Right ventricle myocardium superior (tissue), 1 donor: ENCODE measurements at places on chromosomes 4 and X.

- no peak for DNase-seq
Measured at GRCh38 chr4:70544279-70544868, 26.0 kb downstream of the AMTN start.

GRCh38 chr4:17376205-17376604, 135.7 kb downstream of the QDPR start:
- DNase-seq = no peak

- DNase-seq = no peak
Measured at GRCh38 chr4:110641218-110641617, 18.3 kb upstream of the PITX2 start.

- no peak for DNase-seq
Measured at GRCh38 chr4:15489551-15489950, 19.9 kb downstream of the CC2D2A start.

- DNase-seq = no peak
Measured at GRCh38 chr4:29852537-29852936, 867.6 kb upstream of the PCDH7 start.

GRCh38 chr4:159015841-159016240, 87.0 kb upstream of the RAPGEF2 start:
- no peak for DNase-seq
